Fibroblast of lung (primary cell): ENCODE measurements at places on chromosomes 6 and 20. TPM values are rescaled to one million over a fixed set of nuclear protein-coding genes. Genes with fewer than 3 reads are reported as not detected.

The RGS17 gene
- total RNA-seq: 5.9 and 10.2 TPM in 2 replicates

The PRR3 gene
- total RNA-seq: 5.1 and 6.6 TPM in 2 replicates

The DOK5 gene
- total RNA-seq: 16.9 and 19.2 TPM in 2 replicates

The C6orf163 gene
- total RNA-seq: 1.8 and 2.8 TPM in 2 replicates

The CPXM1 gene
- 0.50 and 10.3 TPM in 2 replicates for total RNA-seq

The NR2E1 gene
- not detected in 2 replicates for total RNA-seq

The ENPP1 gene
- total RNA-seq: 13.1 and 85.4 TPM in 2 replicates

The DEFB132 gene
- total RNA-seq: not detected in 2 replicates

The PNPLA1 gene
- total RNA-seq: not detected in 2 replicates

The SLC2A10 gene
- total RNA-seq: 42.1 and 47.2 TPM in 2 replicates

The SALL4 gene
- 0.51 and 1.5 TPM in 2 replicates for total RNA-seq

The CST2 gene
- total RNA-seq: not detected in 2 replicates

The STMND1 gene
- total RNA-seq: not detected in 2 replicates

The WFDC2 gene
- total RNA-seq: not detected in 2 replicates

The MATN4 gene
- under 0.01 TPM in 2 replicates for total RNA-seq

The NKAPL gene
- total RNA-seq: 2.8 and 3.3 TPM in 2 replicates

The MTO1 gene
- 47.3 and 52.4 TPM in 2 replicates for total RNA-seq

The KCNK5 gene
- total RNA-seq: under 0.01 and 0.26 TPM in 2 replicates

The GFRAL gene
- not detected in 2 replicates for total RNA-seq

The GCNT2 gene
- 0.77 and 2.1 TPM in 2 replicates for total RNA-seq

The CLDN20 gene
- total RNA-seq: not detected in 2 replicates

The DYNLT2 gene
- total RNA-seq: 0.83 and 1.0 TPM in 2 replicates

The KHDC1L gene
- total RNA-seq: not detected in 2 replicates

The FBXO5 gene
- total RNA-seq: 6.9 and 8.4 TPM in 2 replicates

The ELOVL4 gene
- total RNA-seq: 4.6 and 6.4 TPM in 2 replicates

The C6orf58 gene
- total RNA-seq: not detected in 2 replicates

The SLC17A3 gene
- not detected in 2 replicates for total RNA-seq

The ID4 gene
- 0.83 and 3.1 TPM in 2 replicates for total RNA-seq

The GRIK2 gene
- total RNA-seq: under 0.01 and 0.33 TPM in 2 replicates

The PXDC1 gene
- 33.1 and 52.7 TPM in 2 replicates for total RNA-seq

The FKBP1C gene
- total RNA-seq: 0.26 and 0.99 TPM in 2 replicates

The SLC4A11 gene
- 0.51 and 1.7 TPM in 2 replicates for total RNA-seq

The FAM217A gene
- total RNA-seq: not detected in 2 replicates

The OVOL2 gene
- total RNA-seq: not detected in 2 replicates

The BNIP5 gene
- total RNA-seq: not detected in 2 replicates

The LRRN4 gene
- under 0.01 TPM in 1 of 2 replicates, not detected in the other for total RNA-seq

The FRMD1 gene
- total RNA-seq: not detected in 2 replicates

The CCDC28A gene
- total RNA-seq: 20.3 and 22.0 TPM in 2 replicates
